CD8-positive, alpha-beta memory T cell (primary cell): ENCODE measurements at places on chromosomes 11 and 22. TPM values are rescaled to one million over a fixed set of nuclear protein-coding genes. Genes with fewer than 3 reads are reported as not detected.

GRCh38 chr11:9688716-9689511 is 25.0 kb downstream of the SWAP70 start:
- H3K27me3 ChIP-seq = no peaks in the 10 kb centered on the region
- no peak overlapping the region for H3K4me3 ChIP-seq
- no peaks in the 10 kb centered on the region for H3K36me3 ChIP-seq
- DNase-seq = no peak
- H3K27ac ChIP-seq = no peak overlapping the region

DNA sequence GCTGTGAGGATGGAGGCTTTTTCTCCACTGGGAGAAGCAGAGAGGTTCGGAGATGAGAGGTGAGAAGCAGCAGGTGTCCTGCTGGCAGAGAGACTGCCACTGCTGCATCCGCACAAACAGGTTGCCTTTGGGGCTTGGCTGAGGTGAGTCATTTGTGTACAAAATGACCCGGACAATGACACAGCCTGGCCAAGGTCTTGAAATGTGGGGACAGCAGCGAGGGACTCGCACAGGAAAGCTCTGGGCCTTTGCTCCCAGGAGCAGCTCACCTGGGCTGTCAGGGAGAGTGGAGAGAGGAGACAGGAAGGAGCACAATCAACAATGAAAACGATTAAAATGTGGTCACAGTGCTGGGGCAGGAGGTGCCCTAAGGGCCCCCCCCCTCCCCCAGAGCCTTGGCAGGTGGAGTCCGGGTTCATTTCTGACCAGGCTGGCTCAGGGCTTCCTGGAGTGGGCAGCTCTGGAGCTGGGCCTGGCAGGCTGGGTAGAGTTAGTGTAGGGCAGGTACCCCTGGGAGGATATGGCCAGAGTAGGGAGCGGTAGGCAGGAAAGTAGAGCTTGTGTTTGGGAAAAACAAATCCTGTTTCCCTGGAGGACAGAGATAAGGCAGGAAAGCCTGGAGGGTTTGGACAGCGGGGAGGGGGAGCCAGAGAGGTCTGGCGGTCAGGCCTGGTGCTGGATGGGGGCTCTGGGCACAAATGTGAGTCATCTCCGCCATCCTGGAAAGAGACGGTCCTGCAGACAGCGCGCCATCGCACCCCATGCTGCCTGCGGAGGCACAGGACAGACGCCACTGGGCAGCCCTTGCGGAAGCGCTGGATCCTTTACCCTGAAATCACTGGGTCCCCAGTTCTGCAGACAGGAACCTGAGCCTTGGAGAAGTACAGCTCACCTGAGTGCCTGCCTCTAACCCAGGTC is 37.8 kb upstream of the CELSR1 start:
- H3K4me3 ChIP-seq = no peak overlapping the region
- H3K27ac ChIP-seq = peak overlapping the region; percentile 31
- DNase-seq = no peak
- H3K4me1 ChIP-seq = peaks cover 30% of the 10 kb centered on the region

The FANCF gene
- total RNA-seq = 14.8 TPM

The IRAG1 gene
- not detected for total RNA-seq

- no peak overlapping the region for H3K4me3 ChIP-seq
- DNase-seq = no peak
- H3K4me1 ChIP-seq = no peaks in the 10 kb centered on the region
These were observed 66.0 kb upstream of the HORMAD2 start for GRCh38 chr22:30014244-30014643.

The TMEM138 gene
- total RNA-seq = 74.4 TPM
